Tibial nerve (tissue), 4 donors: ENCODE measurements at places on chromosomes 13 and 19.
A peak's percentile ranks its signal among the peaks of the same experiment; 100 is the strongest.

GRCh38 chr19:9945319-9945966 lies 9.1 kb upstream of the OLFM2 start:
- peak; percentile 91 for DNase-seq

GRCh38 chr19:16637535-16637934 lies 9.5 kb upstream of the MED26 start:
- DNase-seq, result no peak

GRCh38 chr13:67228031-67228430 lies 2.1 kb downstream of the PCDH9 start:
- DNase-seq, result no peak

DNA sequence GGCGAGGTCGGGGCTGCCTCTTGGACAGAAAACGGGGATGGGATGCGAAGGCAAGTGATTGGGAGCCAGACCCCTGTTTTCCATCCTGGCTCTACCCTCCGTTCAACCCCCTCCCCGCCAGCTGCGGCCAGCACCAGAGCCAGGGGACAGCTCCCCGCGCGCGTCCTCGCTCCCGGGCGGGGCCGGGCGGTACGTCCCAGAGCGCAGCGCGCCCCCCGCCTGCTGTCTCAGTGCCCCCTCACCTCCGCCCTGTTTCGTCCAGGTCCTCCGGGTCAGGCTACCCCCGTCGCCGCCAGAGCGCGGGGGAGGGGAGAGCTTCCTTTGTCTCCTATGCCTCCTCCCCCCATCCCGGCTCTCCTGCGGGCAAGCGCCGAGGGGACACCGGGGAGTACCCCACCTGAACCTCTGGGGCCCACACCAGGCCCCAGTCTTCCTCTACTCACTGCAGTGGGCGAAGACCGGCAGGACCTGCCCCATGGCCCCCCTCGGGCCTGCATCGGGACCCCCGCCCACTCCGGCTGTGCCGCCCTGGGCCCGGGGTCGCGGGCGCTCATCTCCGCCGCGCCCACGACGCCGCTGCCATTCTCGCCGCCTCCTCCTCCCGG lies 396 bp downstream of the RTN2 start:
- DNase-seq, result no peak

DNA sequence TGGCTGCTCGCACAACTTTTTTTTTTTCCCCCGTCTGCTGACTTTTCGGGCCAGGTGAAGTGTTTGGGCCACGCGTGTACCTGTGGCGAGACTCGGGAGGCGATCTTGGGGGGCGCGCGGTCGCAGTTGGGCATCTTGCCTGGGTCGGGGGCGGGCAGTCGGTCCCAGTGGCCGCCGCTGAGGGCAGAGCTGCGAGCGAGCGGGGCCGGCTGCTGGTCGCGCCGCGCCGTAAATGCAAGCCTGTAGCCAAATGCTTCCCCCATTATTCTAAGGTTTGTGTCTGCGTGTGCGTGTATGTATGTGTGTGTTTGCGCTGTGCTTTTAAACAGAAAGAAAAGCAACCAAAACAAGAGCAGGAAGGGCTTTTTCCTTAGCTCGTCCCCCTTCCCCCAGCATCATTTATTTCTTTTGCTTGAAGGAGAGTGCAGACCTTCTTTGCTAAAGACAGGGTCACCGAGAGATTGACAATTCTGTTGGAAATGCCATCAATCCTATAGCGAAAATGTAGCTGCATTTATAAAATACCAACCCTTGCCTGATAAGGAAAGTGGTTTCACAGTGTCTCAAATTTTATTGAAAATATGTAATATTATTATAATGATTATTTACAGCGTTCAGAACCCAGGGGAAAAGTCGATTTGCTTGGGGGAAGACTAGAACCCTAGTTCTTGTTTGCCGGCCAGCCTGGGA lies 143.2 kb upstream of the ZNF536 start:
- no peak for DNase-seq

DNA sequence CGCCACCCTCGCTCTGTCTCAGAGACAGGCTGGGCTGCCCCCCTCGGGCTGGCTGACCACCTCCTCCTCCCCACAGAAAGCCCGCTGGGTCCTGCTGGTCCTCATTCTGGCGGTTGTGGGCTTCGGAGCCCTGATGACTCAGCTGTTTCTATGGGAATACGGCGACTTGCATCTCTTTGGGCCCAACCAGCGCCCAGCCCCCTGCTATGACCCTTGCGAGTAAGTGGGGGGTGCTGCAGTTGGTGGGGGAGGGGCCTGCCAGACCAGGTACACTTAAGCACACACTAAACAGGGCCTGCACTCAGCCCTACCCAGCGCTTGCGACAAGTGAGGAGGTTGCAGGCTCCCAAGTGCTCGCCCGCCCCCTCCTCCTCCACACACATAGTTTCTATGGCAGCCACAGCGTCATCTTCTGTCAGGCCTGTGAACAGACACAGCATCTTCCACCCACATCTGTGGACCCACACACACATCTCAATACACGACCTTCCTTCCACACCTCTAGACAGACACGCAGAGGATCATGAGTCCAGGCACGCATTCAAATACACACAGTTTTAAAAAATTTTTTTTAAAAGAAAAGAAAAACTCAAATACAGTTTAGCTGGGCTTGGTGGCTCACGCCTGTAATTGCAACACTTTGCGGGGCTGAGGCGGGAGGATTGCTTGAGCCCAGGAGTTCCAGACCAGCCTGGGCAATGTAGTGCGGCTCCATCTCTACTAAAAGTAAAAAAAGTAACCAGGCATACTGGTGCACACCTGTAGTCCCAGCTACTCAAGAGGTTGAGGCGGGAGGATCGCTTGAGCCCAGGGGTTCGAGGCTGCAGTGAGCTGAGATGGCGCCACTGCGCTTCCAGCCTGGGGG lies 18.4 kb downstream of the PLD3 start:
- DNase-seq, result no peak

DNA sequence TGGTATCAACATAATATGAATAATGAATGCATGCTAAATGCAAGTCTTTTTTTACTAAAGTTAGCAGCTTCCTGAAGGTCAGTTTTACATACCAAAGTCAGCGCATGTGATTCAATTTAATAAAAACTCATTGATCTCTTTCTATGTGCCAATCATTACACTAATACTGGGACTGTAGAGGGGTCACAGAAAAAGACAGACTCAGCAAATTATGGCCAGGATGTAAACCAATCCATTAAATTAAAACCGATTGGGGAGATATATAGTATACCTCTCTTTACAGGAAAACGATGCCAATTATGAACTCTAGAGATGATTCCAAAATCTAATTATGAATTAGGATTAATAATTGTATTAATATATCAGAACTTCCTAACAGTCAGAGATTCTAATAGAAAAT lies 624.4 kb upstream of the PCDH20 start:
- no peak for DNase-seq

DNA sequence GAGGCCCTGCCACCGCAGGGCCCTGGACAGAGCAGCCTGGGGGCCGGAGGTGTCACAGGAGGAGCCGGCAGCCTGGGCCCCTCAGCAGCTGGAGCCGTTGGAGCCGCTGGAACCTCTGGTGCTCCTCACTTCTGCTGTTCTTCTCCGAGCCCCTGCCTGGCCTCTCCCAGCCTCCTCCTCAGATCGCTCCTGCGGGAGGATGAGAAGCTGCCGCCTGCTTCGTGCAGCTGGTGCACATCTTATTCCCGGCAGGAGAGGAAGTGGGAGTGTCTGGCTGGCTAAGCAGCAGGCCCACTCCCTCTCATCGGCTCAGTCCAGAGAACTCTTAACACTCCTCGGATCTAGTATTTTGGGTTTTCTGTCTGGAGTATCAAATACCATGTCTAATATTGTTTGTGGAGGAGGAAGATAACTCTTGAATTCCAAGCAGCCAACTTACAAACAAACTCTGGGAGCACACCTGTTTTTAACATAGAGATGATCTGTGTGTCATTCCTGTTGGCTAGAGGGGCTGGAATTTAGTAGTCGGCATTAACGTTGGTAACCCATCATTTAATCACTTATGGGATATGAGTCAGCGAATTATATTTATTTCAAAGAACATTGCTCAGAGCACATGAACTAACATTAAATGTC lies 37.1 kb upstream of the RNF113B start:
- no peak for DNase-seq

GRCh38 chr13:67281466-67281865 lies 51.3 kb upstream of the PCDH9 start:
- DNase-seq, result no peak

GRCh38 chr19:29084266-29084665 lies 128.7 kb downstream of the UQCRFS1 start:
- no peak for DNase-seq

- DNase-seq, result no peak
Measured at GRCh38 chr19:31264041-31264778, 85.0 kb downstream of the TSHZ3 start.

DNA sequence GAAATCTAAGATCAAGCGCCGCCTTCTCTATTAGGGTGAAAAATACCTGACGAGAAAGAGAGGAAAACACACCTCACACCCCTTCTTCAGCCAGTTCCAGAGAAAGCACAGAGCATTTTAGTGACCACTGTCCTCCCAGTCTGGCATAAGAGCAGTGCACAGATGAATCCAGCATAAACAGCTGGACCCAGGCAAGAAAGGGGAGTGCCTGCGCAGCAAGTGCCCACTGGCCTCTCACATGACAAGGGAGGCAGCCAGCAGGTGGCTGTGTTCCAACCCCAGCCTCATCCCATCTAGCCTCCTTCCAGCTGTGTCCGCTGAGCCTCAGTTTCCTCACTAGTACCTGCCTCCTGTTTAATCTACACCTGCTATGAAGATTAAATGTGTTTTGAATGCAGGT lies 8.0 kb downstream of the MED26 start:
- DNase-seq, result no peak

GRCh38 chr13:75855216-75855615 lies 219.1 kb downstream of the LMO7 start:
- no peak for DNase-seq

DNA sequence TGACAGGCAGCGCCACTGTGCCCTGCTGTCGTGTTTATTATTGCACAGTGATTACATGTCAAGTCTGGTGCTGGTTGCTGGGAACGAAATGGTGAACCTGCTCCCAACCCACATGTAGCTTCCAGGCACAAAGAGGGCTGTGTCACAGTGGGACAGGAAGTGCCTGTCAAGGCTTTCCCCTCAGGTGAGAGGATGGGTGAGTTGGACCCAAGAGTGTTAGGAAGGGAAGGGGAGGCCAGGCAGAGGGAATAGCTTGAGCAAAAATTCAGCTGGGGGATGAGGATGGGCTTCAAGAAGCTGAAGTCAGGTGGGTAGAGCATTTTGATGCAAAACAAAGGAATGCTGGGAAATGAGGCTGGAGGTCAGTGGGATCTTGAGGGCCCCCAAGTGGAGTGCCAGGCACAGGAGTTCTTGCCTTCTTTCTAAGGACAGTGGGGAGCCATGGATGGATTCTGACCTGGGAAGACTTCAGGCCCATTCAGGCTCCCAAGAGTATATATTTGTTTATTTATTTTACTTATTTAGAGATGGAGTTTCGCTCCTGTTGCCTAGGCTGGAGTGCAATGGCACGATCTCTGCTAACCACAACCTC lies 8.5 kb upstream of the QTRT1 start:
- no peak for DNase-seq

GRCh38 chr13:75410207-75410606 lies 71.8 kb downstream of the TBC1D4 start:
- DNase-seq, result no peak

GRCh38 chr13:90233933-90234672 lies 1113.4 kb upstream of the MIR17HG start:
- DNase-seq, result no peak

DNA sequence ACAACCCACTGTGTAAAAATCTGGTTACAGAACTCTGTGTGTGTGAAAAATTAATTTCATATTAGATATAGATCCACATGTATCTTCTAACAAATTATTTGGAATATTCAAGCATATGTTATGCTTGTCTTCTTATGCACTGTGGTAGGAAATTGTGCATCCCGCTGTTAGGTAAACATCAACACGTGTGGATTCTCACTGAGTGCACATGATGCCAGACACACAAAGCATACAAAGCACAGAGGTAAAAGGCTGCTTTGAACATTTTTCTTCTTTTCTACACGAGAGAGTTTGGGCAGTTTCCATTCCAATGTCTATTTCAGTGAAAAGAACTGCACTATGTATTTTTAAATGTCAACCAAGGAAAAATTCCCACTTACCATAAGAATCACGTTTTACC lies 354.9 kb downstream of the PCDH9 start:
- no peak for DNase-seq

GRCh38 chr19:51108805-51109146 lies 567 bp upstream of the CTU1 start:
- no peak for DNase-seq

DNA sequence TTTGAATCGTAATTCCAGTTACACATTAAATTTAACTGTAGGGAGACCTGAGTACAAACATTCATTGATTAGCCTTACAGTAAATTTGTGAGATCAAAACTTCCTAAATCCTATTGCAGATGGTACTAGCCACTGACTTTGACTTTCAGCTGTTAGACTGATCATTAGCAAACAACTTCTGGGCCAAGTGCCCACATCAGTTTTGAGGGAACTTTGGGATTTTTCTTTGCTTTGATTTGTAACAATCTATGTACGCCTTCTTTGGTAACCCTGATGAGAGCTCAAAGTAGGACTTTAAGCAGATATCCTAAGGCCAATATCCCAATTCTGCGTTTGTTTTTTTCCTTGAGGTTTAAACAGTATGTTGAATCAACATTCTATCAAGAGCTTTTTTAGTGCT lies 131.5 kb downstream of the DLEU7 start:
- DNase-seq, result no peak

- peak; percentile 40 for DNase-seq
Measured at GRCh38 chr19:48390188-48391099, 907 bp downstream of the KDELR1 start.

DNA sequence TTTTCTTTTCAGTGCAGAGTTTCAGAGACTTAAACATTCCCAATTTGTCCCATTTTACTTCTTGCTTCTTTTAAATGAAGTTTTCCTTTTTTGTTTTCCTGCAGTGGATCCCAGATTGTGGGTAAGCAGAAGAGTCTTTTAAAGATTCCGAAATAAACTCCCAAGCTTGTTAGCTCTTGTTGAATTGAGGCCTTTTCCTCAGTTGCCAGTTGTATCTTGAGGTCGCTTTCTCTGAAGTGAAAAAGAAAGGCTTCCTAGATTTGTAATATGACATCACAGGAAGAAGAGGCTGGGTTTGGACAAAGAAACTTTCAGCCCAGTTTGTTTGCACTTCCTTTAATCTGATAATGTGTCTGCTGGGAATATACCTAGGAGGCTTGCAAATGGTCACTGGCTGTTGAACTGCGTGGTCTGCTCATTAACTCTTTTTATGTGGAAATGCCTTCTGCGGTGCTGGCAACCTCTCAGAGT lies at the start of gene LPAR6:
Gene LPAR6 (minus strand): TSS at position 233 of the 471 bp plus-strand sequence. CDS start 690 bp downstream, outside the sequence.
- DNase-seq, result peak; percentile 48
